NCI-H1694 (cell line): ENCODE measurements at places on chromosomes 2 and 18.
A peak's percentile ranks its signal among the peaks of the same experiment; 100 is the strongest.

GRCh38 chr2:46486436-46486835, 7.1 kb downstream of the TMEM247 start:
- no peak for DNase-seq

DNA sequence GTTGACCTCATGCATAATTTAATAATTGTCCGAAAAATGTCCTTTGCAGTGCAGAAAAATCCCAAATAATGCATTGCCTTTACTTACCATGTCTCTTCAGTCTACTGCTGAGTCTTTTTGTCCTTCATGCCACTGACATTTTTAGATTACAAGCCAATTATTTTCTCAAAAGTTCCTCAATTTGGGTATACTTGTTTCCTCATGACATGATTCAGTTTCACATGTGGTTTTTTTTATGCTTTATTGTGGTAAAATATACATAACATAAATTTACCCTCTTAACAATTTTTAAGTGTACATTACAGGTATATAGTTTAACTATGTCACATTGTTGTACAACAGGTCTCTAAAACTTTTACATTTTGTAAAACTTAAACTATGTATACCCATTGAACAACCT, 81.0 kb downstream of the EPC2 start:
- DNase-seq = no peak

GRCh38 chr2:168136392-168136977, 110.9 kb downstream of the STK39 start:
- peak; percentile 55 for DNase-seq

DNA sequence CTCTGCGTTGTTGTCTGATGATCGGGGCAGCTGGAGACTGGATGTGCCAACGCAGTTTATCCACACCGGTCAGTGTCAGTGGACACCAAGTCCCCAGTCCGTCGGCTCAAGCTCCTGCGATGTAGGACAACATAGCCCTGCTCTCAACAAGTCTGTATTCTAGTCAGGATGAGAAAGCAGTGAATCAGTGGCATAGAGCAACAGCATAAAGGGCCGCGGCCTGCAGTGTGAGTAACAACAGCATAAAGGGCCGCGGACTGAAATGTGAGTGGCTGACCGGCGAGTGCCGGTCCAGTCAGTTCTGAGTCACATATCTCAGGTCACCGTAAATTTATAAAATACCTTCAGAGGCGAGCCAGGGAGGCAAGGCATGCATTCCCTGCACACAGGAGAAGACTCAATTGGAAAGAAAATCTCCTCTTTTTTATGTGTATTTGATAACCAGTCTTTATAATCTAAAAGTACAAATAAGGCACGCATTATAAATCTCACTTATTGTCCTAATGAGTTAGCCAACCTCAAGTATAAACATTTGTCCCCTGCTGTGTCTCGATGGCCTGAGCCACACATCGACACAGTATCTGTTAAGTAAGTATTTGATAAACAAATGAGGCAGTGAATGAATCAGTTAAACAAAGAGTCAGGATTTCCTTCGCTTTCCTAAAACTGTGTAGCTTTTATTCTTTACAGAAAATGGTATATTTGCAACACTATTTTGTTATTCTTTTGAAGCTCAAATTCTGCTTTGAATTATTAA, 33.8 kb upstream of the NFATC1 start:
- DNase-seq = no peak

- DNase-seq = no peak
Measured at GRCh38 chr2:47037678-47038077, 117.4 kb downstream of the STPG4 start.

DNA sequence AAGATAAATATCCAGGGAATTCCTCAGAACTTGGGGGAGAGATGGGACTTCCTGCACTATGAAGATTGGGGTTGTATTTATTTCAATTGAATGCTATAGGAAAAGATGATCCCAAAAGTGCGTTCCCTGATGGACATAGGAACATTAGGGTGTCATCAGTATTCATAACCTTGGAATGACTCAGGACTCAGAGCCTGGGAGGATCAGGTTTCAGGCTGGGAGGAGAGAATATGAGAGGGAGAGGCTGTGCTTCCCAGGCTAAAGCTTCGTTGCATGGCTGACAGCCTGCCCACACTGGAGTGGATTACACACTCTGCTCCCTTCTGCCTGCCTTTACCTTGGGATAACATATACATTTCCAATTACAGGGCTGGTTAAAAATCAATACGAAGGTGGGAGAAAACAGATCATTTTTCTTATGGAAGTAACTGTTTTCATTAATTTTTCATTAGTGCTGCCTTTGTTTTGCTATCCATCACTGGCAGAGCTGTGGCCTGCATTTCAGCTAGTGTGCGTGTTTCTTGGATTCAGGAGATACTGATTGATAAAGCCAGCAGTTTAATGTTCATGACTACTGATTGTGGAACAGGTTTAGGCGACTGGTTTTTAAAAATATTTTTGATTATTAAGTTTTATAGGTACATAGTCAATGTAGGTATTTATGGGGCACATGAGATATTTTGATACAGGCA, 118.7 kb downstream of the KCTD1 start:
- DNase-seq = no peak

DNA sequence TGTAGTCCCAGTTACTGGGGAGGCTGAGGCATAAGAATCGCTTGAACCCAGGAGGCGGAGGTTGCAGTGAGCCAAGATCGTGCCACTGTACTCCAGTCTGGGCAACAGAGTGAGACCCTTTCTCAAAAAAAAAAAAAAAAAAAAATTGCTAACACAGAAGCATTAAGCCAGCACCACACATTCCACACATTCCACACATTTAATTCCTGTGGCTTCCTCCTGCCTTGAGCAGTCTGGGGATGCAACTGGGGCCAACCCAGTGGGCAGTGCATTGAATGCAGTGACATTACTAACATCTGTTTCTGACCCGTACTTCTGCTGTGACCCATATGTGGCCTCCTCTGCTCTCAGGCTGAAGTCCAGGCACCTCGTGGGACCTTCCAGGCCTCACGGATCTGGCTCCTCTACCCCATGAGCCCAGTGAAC, 107.0 kb downstream of the BCL2L11 start:
- DNase-seq = no peak

DNA sequence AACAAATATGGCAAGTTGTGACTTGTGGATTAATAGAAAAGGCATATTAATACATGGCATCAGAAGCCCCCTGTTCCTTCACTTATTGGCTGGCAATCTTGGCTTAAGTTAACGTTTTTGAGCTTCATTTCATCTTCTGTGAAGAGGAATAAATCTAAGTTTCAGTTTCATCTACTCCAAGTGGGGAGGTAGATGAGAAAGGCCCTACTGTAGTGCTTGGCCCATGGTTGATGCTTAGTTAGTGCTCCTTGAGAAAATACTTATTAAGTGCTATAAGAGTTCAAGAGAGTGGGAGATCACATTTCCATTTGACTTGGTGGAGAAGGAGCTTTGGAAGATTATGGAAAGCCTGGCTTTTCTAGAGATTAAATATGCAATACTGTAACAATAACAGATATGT, 244.3 kb downstream of the BABAM2 start:
- DNase-seq = no peak

DNA sequence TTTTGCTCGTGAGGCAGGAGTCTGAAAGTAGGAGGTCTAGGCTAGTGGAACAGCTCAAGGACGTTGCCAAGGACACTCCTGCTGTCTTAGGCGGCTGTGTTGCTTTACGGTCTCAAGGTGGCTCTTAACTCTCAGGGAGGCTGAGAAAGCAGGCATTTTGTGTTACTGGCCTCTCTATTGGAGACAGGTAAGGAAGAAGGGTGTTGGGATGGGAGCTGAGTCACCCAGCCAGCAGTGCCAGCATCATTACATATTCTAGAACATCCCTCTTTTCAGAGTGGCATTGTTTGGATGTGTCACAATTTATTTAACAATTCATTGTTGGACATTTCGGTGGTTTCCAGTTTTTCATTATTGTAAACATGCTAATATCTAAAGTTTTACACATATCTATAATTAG, 30.8 kb upstream of the TMEM214 start:
- no peak for DNase-seq

GRCh38 chr18:48904091-48904490, 46.7 kb downstream of the SMAD7 start:
- DNase-seq = no peak

GRCh38 chr2:38722271-38723061, 28.7 kb downstream of the SRSF7 start:
- no peak for DNase-seq
